Activated CD8-positive, alpha-beta memory T cell treated with anti-CD3 and anti-CD28 coated beads for 24 hours (primary cell): ENCODE measurements at places on chromosomes 4 and X.

GRCh38 chr4:10107111-10108091 lies 9.2 kb downstream of the WDR1 start:
- DNase-seq, result no peak

- DNase-seq, result no peak
Measured at GRCh38 chr4:183155450-183156184, 56.6 kb downstream of the WWC2 start.

- DNase-seq, result no peak
Measured at GRCh38 chrX:11273544-11273943, 19.7 kb upstream of the AMELX start.

DNA sequence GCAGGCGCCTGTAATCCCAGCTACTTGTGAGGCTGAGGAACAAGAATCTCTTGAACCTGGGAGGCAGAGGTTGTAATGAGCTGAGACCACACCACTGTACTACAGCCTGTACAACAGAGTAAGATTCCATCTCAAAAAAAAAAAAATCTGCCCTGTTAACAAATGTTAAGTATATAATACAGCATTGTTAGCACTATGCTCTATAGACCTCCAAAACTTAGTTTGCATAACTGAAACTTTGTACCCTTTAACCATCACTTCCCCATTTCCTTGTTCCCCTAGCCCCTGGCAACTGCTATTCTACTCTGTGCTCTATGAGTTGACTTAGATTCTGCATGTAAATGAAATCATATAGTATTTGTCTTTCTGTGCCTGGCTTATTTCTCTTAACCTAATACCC lies 76.7 kb downstream of the TAB3 start:
- DNase-seq, result no peak

- DNase-seq, result no peak
Measured at GRCh38 chr4:186644311-186644638, 79.4 kb downstream of the FAT1 start.

DNA sequence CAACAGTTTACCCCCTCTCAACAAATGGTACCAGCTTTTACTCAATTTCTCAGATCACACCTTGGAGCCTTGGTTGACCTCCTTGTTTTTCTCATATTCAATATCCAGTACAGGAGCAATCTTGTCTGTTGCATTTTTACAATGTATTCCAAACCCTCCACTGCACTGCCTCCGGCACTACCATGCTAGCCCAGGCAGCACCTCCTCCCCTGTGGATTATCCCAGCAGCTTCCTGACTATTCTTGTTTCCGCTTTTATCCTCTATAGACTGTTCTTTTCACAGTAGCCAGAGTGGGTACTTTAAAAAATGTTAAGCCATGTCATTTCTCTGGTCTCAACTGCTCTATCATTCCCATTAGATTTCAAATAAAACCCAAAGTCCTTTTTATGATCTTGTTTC lies 253.4 kb upstream of the GPRIN3 start:
- no peak for DNase-seq

DNA sequence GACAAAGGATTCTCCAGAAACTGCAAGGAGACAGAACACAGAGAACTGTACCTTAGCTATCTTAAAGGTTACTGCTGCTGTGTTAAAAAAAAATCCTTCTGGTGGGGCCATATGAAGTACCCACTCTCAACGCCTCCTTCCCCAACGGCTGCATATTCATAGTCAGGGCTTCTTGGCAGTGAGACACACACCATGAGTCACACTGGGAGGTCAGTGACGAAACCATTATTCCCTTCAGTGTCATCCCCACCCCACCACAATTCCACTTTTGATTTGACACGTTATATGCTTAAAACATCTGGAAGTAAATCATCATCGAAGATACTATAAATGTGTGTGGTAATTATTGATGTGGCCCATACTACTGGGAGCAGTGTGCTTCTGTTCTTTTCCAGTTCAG lies 271.5 kb downstream of the LDB2 start:
- DNase-seq, result no peak

DNA sequence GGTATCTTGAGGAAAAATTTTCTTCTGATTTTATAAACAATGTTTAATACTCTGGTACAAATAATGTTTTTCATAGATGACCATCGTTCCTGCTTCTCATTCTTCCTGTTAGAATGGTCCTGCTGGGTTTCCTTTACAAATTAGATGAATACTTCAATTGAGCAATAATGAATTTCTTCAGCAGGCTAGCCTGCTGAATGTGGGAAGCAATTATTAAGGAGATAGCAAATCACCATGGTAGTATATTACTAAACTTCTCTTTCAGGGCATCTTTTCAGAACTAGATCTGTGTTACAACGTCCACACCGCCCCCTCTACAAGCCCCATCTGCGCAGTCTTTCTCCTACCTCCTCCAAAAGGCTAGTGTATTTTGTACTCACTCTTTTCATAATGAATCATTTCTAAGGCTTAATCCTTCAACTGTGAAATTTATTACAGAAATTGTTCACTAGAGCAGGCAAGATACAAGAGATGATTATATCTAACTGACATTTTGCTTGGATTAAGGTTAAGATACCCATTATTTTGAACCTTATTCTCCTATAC lies 38.4 kb downstream of the GPRIN3 start:
- no peak for DNase-seq

- no peak for DNase-seq
Measured at GRCh38 chrX:105635794-105636193, 186.5 kb upstream of the NRK start.

DNA sequence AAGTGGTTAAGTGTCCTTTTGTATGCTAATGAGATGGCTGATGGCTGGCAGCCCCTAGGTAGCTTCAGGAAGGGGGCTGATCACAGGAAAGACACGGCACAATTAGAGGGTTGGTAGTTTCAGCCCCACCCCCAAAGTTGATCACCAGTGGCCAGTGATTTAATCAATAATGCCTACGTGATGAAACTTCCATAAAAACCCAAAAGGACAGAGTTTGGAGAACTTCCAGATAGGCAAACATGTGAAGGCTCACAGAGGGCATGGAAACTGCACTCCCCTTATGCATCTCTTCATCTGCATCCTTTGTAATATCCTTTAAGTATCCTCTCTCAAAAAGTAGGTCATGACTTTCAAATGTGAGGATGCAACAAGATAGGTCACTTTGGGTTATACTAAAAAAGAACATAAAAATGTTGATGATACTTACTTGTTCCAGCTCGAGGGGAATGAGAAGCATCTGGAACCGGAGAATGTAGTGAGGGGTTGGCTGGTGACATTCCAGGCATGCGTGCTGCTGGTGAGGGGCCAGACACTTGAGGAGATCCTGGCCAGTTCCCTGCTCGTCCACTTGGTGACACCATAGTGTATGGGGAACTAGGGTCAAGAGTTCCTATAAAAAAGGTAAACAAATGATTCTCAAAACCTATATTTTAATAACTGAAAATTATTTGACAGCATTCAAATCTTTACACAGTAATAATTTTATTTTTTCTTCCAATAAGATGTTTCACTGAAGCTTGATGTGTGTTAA lies 16.7 kb upstream of the CXorf38 start:
- DNase-seq, result no peak

DNA sequence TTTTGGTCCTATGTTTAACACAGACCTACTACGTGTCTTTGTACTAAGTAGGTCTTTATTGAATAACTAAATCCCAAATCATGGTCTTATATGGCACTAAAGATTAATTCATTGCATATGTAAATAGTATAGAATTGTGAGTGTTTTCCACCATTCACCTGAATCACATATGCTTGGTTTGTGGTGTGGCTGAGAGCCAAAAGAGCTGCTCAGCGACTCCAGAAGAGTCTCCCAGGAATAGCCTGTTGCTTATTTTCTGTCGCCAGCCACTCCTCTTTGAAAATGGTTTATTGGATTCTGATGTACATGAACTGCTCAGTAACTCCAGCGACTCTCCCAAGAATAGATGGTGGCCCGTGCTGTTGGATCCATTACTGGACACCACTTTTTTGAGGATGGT lies 184.5 kb downstream of the CLCN4 start:
- DNase-seq, result no peak

DNA sequence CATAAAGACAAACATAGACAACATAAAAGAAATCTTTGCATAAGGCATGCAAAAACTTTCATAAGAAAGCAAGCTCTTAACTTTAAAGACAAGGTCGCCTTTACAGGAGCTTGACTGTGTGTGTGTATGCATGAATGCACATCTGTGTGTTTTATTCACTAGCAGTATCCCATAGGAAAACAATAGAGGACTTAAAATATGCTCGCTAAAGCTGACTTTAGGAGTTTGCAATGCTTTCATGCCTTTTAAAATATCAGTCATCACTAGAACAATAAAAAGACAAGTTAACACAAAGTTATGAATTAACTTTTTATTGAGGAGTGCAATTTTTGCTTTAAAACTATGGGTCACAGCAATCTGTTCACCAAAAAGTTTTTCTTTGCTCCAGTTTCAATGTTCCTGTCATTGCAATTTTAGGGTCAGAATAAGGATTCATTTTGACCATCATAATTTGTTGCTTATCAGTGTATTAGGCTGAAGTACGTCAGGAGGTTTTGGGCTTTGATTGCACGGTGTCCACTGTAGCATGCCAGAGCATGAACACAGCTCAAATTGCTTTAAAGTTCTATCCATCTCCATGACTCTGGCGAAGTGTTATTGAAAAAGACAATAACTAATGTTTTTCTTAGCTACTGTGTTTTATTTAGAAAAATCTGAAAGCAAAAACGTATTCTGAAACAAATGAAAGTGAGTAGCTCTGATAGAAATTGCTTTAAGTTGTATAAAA lies 36.9 kb downstream of the ANXA10 start:
- DNase-seq, result no peak

DNA sequence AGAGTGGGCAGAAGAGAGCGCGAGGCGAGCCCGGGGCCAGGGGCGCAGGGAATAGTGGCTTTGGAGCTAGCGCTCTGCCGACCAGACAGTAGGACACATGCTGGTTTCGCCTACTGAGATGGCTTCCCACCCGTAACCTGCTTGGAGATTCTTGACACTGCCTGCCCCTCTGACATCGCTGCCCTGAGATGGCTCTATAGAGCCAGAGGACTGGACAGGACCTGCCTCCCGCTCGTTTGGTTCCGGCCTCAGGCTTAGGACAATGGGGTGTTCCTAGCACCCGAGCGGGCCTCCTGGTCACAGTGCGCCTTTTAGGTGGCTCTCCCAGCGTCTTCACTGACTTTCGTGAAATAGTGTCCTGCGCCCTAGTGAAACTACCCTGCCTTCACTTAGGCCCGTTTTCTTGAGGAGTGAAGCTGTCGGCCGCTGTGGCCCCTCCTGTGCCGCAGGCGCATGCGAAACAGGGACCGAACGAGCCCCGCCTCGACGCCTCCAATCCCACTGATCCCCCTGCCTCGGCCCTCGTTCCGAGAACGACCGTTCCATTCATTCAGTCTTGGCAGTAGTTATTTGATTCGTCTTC lies 608 bp downstream of the TAF1 start:
- DNase-seq, result peak; percentile 73

DNA sequence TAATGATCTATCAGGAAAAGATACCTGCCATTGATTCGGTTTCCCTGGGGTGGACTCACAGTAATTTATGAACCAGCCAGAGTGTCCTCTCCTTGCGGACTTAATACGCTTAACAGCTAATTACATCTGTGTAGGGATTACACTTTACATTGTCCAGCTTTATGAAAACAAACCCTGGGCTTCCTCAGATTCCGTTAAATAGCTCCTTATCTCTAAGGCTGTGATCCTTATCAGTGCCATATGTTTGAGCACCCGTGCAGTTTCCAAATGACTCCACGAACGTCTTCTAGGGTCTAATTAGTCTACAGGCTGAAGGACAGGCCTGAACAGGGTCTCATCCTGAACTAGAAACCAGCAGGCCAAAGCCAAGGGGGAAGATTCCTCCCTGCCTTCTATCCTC lies 56.9 kb downstream of the KDR start:
- DNase-seq, result no peak

DNA sequence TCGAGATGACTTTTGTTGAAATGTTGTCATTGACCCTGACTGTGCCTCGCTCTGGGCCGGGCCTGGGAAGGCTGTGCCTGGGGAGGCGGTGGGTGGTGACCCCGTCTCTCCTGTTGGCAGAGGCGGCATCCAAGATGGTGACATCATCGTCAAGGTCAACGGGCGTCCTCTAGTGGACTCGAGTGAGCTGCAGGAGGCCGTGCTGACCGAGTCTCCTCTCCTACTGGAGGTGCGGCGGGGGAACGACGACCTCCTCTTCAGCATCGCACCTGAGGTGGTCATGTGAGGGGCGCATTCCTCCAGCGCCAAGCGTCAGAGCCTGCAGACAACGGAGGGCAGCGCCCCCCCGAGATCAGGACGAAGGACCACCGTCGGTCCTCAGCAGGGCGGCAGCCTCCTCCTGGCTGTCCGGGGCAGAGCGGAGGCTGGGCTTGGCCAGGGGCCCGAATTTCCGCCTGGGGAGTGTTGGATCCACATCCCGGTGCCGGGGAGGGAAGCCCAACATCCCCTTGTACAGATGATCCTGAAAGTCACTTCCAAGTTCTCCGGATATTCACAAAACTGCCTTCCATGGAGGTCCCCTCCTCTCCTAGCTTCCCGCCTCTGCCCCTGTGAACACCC lies 36.4 kb downstream of the HTRA3 start:
- DNase-seq, result no peak

DNA sequence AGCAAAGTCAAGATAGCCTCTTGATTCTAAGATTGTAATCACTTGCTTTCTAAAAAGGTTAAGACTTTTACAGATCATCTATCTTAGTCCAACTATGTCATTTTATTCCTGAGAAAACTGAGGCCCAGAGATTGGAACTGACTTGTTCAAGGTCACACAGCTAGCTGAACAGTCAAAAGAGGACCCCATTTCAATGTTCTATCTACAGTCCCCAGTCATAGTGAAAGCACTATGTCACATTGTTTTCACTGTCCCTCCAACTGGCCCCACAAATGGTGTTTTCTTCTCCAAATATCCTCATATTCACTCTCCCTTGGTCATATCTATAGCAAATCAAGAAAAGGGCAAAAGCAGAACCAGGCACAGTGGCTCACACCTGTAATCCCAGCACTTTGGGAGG lies 145.2 kb downstream of the OPHN1 start:
- no peak for DNase-seq

- no peak for DNase-seq
Measured at GRCh38 chrX:13936521-13937225, 93.0 kb downstream of the GEMIN8 start.

DNA sequence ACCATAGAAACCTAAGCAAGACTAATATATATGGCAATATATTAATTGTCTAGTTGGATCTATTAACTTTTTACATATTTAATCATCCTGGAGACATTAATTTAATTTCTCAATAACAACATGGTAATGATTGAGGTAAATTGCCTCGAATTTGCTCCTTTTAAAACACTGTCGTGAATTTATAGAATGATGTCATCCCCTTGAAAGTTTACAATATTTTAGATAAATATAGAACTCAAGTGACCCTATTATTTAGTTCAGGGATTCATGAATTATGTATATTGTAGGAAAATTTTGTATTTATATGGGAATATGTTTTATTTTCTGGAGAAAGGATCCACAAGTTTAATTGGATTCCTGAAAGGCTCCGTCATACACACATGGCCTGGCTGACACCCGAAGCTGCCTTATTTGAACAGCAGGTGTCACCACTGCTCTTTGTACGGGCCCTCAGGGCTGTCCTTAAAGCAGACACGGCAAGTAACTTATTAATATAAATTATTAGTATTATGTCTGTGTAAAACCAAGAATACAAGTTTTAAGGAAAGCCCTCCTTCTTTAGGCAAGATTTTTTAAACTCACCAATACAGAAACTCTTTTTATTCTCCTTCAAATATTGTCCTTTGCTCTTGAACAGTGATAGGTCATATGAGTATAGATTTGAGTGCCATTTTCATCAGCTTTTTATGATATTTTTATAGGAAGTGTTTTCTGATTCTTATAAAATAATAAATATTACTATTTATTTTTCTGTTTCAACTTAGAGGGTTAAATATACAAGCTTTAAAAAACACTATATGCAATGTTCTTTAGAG lies 1.9 kb upstream of the PLRG1 start:
- DNase-seq, result peak; percentile 82
